ENCODE measurements at places on chromosomes 13 and 19.

DNA sequence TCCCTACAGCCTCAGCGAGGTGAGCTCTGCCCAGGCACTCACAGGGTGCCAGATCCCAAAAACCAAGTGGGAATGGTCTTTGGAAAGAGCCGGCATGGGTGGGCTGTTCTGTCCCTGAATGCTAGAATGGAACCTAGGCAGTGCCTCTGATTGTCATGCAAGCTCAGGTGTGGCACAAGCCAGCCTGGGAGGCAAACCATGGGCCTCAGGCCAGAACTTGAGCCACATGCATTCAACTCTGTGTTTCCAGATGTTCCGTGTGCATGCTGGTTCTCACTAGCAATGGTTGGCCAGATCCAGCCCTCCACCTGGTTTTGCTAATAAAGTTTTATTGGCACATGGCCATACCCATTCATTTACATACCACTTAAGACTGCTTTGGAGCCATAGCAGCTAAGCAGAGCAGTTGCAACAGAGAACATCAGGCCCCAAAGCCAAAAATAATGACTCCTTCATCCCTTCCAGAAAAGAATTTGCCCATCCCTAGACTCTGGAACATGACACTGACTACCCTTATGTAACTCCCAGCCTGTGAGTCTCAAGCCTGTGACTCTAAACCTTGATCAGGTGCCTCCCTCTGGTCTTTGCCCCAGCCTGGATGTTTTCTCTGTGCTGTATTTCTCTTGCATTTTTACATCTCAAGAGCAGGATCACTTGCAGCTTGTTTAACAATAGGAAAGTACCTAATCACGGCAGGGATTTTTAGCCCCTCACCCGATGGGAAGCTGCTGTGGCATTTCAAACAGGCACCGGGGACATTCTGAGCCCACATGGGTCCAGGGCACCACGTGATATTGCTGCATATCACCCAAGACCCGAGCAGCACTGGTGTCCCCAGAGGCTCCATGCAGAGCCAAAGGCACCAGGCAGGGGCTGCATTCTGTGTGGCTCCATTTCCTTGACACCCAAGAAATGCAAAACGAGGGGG is 55.4 kb upstream of the USE1 start:
- no peak for DNase-seq

GRCh38 chr19:56110515-56111448 is 10.3 kb downstream of the ZNF787 start:
- no peak for DNase-seq

- DNase-seq, result no peak
These were observed 34.9 kb downstream of the PAK4 start for GRCh38 chr19:39160523-39160861.

DNA sequence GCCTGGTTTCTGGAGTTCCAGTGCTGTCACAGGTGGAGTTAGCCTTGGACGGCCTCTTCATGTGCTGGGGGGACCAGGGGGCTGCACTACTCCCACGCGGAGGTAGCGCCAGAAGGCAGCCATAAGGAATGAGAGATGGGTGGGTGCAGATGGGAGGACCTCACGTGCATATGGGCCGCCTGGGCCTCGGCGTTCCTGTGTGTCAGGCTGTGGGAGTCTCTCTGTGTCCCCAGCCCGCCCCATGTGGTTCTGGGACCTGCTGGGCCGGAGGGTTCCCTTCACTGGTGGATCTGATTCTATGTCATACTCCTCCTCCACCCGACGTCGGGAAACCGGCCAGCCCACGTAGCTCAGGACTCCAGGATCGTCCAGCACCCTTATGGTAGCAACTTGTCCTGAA is 149.0 kb upstream of the SOX1 start:
- DNase-seq, result no peak

All from activated CD4-positive, CD25-positive, alpha-beta regulatory T cell (primary cell).